ENCODE measurements at places on chromosomes 1 and 21. TPM values are rescaled to one million over a fixed set of nuclear protein-coding genes. Genes with fewer than 3 reads are reported as not detected.

GPA33 gene
- not detected for total RNA-seq

EXTL1 gene
- total RNA-seq: not detected

DNA sequence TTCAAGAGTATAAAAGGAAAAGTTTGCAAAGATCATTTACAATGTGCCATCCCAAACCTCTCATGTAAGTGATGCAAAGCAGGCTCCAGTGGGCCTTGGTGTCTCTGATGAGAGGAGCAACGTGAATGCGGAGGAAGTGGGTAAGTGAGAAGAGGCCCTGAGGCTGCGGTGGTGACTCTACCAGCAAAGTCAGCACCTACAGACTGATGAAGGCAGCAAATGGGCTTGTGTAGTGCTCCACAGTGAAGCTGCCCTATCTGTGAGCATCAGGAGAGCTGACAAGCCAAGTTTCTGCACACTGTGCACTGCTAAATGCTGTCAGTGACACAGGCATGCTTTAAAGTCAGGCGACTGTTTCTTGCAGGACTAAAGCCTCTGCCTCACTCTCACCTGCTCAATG lies 15.6 kb upstream of the RAP1A start:
- DNase-seq: peak; percentile 93

DNA sequence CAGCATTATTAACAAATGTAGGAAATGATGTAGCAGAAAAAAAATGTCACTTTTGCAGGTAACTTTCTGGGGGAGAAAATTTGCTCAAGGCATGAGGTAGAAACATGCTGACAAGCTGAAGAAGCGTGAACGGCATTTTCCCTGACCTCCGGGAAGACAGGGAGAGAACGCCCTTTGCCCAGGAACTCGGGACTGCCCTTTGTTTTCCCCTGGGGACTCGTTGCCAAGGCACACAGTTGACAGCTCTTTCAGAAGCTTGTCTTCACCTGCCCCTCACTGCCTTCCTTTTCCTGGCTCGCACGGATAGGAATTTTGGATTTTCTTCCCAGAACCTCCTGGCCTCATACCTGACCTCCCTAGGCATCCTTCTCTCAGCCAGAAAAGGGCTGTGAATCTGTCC lies 52.7 kb upstream of the COA6 start:
- no peak for DNase-seq

- no peak for DNase-seq
Measured at GRCh38 chr1:17230106-17230505, 18.8 kb upstream of the PADI3 start.

DNA sequence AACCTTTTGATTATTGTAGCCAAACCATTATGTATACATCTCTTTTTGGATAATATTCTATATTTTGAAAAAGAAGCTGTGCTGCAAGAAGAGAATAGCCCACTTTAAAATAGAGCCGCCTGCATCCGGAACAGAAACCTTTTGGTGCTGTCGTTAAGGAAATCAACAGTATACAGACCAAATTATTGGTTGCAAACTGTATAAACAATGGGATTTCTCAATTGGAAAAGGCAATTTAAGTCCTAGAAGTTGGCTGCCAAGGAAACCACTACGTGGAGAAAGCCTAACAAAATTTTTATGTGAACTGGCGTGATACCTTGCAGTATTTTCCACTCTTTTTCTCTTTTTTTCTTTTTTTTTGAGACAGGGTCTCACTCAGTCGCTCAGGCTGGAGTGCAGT lies 25.8 kb downstream of the DESI2 start:
- no peak for DNase-seq

DNA sequence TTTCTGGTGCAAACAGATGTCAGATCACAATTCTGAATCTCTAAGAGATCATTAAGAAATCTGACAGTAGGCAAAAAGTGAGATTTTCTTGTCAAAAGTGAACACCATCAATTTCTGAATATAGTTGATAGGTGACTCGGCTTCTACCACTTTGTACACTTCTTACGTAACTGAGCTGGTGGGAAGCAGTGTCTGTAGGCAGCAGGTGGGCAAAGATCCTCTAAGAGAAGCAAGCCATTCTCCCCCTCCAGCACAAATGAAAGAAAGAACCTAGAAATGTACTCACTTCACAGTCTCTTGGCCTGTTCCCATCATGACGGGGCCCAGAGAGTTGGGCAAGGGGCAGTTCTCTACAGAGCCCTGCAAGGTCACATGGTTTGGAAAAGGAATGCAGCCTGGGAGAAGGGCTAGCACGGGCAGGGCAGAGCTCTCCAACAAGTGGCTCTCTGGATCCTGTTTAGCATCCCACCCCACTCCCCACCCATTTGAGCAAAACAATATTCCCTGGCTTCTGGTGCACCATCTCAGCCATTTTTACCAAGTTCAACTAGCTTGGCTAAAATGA lies 412.6 kb downstream of the LTN1 start:
- no peak for DNase-seq

- no peak for DNase-seq
Measured at GRCh38 chr21:39176271-39176709, 7.0 kb downstream of the PSMG1 start.

- no peak for DNase-seq
Measured at GRCh38 chr1:58727364-58727763, 27.5 kb upstream of the MYSM1 start.

DNA sequence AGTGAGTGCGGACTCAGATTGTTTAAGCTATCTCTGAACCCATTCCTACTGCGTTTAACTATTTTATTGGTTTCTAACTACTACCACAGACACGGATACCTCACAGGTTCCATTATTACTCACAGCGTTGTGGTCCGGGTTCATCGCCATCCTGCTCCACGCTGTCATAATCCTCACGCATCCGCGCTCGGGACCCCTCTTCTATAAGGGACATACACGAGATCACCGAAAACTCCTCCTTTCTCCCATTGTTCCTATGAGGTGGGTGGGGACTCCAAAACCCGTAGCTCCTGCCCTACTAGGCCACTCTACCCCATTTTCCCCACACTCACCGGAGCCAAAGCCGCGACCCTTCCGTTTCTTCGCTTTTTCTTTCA lies 610 bp downstream of the RBM8A start:
- peak; percentile 77 for DNase-seq

- no peak for DNase-seq
Measured at GRCh38 chr1:236806634-236807033, 11.5 kb downstream of the MTR start.

DNA sequence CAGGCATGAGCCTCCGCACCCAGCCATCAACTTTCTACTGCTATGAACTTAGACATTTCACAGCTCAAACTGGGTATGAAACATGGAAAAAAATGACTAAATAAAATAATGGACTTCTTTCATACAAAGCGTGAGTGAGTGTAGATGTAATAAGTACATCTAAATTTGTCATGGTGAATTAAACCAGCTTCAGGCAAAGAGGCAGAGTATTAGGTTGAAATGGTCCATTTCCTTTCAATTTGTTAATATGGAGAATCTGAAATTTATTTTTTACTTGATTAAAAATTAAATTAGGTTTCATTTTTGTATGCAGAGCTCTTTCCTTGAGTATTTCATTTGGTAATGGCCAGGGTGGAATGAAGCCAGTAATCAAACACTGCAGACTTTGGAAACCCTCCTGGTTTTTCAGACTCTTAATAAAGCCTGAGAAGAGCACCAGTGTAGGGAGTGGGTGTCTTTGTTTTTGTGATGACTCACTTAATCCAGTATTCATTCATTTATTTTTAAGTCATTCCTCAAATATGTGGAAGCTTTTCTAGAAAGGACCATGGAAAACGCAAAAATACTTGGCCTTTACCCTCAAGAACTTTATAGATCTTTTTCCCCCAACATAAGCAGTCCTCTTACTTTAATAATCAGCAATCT lies 49.2 kb downstream of the ALG14 start:
- DNase-seq: no peak

DNA sequence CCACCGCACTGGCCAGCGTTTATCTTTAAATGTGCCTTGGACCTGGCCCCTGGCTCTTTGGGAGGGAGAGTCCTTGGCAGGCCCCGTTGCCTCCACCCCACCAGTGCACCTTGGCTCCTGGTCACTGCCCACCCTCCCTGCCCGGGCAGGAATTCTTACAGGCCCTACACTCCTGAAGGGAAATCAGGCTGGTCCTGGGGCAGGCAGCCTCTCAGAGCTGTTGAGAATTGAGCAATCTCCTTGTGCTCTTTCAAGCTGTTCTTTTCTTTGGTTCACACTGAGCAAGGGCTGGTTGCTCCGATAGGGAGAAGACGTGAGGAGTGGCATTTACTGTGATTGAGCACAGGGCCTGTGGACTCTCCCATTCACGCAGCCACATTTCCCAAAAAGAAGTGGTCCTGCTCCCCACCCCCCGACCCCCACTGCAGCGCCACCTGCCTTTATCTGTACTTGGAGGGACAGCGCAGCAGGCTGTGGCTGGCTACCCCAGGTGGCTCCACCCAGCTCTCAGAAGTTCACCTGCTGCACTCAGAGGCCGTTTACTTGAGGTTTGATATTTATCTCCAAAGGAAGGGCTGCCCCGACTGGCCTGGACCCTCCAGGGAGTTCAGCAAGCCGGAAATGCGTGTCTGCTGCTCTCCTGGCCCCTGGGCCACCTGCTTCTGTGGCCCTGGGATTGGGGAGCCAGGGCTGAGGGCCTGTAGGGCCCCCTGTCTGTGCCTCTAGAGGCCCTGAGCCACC lies 47.8 kb downstream of the SKI start:
- no peak for DNase-seq

DNA sequence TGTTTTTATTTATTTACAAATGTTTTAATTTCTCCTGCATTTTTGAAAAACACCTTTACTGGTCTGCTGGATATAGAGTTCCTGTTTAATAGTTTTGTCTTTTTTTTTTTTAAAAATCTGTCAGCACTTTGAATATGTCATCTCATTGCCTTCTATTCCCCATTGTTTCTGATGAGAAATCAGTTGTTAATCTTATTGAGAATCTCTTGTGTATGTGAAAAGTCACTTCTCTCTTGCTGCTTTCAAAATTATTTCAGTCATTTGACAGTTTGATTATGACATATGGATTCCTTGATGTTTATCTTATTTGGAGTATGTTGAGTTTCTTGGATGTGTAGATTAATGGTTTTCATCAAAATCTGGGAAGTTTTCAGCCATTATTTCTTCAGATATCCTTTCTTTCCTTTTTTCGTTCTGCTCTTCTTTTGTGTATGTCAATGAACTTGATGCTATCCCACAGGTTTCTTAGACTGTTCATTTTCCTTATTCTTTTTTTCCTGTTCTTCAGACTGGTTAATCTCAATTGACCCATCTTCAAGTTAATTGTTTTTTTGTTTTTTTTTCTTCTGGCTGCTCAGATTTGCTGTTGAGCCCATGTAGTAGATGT lies 51.2 kb upstream of the CCDC190 start:
- no peak for DNase-seq

DNA sequence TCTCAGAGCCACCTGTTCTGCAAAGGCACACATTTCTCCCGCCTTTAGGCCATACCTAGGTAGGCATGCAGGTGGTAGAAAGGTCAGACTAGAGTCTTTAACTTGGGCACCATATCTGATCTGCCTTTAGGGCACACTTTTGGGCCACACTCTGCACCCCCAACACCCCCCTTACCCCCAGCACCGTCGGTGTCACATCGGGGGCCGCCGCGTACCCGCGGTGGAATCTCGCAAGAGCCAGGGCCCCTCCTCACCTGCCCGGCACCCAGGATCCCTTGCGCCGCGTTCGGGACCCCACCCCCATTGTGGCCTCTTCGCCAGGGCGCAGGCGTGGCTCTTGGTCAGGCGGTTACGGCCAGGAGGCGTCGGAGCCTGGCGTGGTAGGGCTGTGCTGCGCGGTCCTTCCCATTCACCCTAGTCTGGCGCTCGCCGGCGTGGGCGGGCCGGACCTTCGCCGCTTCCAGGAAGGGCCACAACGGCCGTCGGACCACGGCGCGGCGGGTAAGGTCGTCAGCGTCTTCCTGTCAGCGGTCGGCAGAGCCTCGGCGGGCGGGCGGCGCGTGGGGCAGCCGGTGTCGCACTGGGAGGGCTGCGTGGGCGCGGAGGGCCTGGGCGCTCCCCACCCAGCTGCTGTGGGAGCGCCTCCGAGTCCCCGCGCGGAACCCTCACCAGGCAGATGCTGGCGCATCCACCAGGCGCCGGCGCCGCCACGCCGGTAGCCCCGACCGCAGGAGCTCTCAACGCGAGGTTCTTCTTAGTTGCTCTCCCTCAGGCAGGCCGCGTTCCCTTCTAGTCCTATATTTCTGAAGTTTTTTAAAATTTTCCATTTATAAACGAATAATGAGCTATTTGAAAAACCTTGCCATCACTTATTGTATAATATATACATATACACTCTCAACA lies at the start of gene DNAH14:
DNAH14 (plus strand) TSS at position 341 of the 903 bp plus-strand sequence. CDS start 23,028 bp downstream, outside the sequence.
- DNase-seq: peak; percentile 33

DNA sequence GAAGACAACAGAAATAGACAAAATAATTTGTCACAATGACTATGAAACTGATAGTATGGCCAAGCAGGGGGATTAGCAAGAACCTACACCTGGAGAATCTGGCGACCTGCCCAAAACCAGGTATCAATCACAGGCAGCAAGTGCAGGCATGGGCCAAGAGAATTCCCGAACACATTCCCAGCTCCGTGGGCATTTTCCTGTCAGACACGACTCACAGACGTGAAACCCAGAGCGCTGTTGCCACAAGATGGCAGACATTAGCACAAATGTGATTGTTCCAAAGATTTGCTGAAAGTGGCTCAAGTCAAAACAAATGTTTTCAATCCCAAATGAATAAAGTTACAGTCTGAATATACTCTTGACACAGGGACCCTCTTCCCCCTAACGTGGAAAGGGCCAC lies 36.8 kb downstream of the HLCS start:
- no peak for DNase-seq

DNA sequence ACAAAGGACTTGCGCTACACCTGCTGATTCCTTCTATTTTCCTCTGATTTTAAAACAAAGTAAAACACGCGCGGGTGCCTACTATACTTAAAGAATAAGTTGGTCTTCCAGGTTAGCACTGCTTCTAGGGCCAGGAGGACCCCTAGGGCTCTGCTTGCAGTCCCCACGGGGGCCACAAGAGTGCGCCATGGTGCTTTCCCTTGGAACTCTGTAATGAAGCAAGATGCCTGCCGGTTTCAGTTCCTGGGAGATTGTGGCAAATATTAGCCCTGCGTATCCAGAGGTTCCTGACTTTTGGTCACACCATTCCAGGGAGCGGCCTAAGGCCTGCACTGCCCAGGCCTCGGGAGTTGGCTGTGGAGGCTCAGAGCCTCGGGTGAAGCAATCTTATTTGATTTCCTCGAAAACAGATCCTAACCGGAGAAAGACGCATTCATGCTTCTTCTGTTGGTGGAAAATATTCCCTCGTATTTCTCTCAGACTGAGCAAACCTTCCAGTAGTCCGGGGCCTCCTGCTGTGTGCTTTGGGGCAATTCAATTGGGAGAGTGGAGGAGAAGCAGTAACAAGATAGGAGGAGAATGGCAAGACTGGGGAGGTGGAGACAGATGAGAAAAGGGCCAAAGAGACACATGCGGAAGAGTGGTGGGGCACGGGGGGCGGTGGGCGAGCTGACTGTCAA lies 25.3 kb downstream of the ADAM30 start:
- peak; percentile 84 for DNase-seq

- no peak for DNase-seq
Measured at GRCh38 chr1:81699234-81699633, 101.5 kb upstream of the ADGRL2 start.

DNA sequence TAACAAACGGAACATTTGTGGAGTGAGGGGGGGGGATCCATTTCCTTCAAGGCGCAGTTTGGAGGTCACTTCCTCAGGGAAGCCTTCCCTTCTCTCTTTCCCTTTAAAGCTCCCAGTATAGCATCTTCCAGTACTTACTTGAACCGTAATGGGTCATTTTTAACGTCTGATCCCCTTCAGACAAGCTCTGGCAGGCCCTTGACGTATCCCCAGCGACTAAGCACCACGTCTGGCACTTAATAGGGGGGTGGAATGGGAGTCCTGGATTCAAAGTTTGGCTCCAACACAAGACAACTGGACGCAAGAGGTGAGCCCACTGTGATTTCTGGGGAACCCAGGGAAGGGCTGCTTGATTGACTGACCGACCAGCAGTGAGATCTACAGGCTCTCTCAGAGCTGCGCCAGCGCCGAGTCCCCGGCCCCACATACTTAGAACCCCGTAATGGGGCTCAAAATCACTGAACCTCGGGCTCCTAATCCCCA lies 441 bp downstream of the YARS1 start:
- no peak for DNase-seq
